ENCODE measurements at places on chromosomes 1 and 21.
A peak's percentile ranks its signal among the peaks of the same experiment; 100 is the strongest.

DNA sequence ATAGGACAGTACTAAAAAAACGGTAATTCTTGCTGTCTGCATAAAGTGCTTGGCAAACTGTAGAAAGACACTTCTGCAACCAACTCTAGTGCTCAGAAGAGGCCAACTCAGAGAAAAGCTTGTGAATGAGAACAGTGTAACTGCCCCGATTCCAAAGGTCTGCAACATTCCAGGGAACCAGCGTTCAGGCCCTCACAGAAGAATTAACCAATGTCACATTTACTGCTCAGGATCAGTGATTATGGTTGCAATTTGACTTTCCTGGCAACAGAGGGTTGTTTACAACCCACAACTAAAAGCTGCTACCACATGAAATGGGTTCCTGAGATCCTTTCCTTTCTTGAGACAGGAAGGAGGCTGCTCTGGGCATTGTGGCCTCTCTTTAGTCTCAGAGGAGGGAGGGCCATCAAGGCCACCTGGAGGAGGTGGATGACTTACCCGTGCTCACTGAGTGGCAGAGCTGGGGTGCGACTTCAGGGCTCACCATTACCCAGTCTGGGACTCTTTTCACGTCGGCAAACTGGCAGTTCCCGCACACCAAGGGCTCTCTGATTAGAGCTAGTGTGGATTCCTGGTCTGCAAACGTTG, 15.3 kb downstream of the SRSF4 start:
- no peak for DNase-seq

GRCh38 chr1:31651089-31651420, 6.4 kb upstream of the PEF1 start:
- DNase-seq: no peak

DNA sequence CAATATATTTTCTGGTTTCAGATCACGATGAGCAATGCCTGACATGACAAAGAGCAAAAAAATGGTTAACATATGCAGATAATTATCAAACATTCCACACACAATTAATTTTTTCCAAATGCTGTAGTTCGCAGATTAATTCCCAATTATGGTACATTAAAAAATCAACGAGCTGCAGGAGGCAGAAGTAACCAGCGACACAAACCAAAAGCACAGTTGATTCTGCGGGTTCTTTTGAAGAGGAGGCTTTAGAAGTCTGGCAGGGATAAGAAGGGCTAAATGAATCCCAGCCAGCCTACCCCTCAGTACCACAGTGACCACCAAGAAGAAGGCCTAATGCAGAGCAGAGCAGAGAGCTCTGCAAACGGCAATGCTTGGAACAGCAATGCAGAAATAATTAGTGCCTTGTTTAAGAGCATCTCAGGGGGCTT, 17.0 kb upstream of the KNCN start:
- no peak for DNase-seq

DNA sequence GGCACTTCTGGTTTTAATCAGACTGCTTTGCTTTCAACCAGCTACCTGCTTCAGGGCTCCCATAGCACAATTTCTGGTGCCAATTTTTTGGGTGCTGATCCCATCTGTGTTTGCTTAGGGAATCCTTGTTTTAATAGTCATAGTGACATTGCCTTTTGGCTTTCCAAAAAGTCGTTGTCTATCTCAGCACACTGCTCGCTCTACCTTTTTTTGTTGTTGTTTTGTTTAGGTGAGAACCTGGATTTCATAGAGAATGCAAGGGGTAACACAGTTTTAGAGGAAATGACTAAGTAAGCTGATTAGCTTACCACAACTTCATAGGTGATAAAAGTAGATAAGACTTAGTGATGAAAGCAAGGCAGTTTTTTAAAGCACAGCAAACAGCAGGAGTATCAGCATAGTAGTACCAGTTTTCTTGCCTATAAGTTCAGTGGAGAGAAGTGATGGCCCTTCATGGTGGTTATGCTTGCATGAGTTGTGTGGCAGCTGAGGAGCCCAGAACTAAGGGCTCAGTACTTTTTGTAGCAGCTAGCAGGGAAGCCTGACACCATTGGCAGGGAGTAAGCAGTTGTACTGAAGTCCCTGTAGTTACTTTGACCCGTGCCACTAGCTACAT, 31.3 kb downstream of the NEK7 start:
- DNase-seq: no peak

GRCh38 chr21:41169701-41170100, 1.7 kb downstream of the BACE2 start:
- no peak for DNase-seq

DNA sequence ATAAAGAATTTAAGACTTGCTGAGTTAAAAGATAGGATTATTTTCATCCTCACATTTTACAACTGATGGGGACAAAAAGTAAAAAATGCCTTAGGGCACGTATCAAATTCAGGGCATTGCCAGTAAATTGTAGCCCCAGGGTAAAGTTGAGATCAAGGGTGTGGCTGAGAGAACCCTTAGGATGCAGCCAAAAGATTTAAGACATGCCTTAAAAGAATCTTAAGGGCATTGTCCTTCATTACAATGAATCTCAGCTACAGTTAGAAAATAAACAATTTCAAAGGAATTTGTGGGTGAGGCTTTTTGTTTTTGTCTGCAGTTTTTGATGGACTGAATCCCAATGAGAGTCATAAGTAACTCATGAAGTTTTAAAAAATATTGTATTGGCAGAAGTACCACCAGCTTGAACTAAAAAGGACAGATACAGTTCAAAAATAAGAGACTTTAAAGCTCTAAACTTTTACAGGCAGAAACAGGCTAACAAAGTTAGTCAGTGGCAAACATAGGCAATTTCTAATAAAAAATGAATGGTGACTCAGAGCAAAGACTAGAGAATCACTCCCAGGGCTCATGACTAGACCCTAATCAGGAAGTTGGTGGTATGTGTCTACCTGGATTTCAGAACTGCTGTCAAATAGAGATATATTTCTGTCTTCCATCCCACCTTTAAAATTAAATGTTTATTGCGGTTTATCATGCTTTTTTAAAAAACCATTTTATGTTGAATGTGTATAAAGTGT, 165.1 kb upstream of the SNX7 start:
- no peak for DNase-seq

DNA sequence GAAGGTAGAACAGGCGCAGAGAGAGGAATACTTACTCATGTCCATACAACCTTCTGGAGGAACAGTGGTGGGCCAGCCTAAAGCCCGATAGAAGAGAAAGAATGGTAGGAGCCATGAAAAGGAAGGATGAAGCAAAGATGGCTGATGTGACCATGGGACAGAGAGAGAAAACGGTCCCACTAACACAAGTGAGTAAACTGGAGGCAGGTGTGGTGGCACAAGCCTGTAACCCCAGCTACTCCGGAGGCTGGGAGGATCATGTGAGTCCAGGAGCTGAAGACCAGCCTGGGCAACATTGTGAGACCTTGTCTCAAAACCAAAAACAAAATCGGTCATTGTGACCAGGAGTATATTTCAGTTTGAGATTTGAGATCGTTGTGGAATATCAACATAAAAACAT, 49.4 kb downstream of the C1orf198 start:
- DNase-seq: no peak

GRCh38 chr1:184299796-184300195, 87.0 kb upstream of the C1orf21 start:
- DNase-seq: no peak

DNA sequence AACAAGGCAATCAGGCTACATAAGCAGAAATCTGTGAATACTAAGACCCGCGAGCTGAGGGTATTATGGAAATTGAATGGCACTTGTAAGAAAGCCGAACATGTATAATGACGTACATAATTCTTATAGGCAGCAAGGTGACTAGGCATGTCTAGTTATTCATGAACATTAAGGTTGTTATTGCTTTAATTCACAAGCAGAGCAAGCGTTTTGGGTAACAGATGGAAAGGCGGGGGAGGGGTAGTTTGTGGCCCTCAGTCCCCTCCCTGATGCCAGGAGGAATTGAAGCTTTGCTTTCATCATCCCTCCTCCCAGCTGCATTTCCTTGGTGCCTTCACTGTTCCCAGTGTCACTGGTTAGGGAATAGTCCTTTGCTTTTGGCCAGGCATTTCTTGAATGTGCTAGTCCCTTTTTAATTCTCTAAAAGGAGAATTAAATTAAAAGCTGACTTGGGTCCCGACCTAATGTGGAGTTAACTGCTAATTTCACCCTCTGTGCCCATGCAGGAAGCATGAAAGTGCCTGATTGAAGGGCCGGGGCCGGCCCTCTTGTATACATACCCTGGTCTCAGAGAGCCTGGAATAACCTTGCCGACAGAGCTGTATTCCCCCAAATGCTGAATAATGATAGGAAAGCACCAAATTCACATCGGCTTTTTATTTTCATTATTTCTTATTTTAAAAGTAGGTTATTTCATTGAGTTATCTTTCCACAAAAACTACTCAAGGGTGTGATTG, 42.5 kb downstream of the RYR2 start:
- DNase-seq: no peak

DNA sequence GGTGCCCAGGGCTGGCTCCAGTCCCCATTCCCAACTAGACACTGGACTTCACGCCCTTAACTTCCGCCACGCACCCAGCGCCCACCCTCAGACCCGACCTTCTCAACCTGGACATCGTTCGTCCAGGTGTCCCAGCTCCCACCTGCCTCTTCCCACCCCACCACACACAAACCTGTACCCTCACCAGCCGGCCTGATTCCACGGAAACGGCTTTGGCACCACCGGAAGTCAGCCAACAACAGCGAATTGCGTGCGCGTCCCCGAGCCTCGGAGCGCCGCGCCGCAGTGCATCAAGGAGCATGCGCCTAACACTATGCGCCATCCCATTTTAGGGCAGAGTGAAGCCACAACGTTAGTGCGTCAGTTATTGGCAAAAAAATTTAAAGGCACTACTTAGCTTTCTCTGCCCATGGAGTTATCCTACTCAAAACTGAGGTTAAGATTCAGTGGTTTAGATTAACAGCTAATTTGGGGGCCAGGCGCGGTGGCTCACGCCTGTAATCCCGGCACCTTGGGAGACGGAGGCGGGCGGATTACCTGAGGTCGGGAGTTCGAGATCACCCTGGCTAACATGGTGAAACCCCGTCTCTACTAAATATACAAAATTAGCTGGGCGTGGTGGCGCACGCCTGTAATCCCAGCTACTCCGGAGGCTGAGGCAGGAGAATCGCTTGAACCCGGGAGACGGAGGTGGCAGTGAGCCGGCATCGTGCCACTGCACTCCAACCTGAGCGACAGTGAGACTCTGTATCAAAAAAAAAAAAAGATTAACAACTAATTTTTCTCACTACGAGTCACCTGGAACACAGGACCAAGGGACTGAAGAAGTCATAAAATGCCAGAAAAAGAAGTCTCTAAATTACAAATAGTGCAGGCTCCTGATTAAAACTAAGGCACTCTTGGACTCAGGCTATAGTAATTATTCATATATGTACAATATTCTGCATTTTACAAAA, at the start of gene GON4L:
Gene GON4L (minus strand): TSS at position 240 of the 956 bp plus-strand sequence. CDS start 3,434 bp downstream, outside the sequence.
- DNase-seq: peak; percentile 75

DNA sequence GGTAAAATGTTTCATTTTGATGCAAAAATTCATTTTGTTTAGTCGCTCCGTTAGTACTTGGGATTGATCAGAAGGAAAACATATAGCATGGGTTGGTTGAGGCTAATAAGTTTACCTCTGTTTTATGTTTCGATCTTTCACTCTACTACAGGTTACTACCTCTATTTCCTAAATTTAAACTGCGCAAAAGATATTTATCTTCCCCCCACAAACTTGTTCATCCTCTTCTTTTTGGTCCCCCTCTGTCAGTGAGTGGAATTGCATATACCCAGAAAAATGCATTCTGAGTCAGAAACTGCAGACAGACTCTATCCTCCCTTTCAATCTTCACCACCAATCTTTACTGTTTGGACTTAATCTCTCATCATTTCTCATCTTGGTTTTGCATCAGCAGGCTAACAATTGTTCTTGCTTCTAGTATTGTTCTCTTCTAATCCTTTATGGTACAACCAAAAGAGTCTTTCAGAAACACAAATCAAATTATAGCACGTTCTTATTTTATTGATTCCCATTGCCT, 316.0 kb upstream of the ADGRL4 start:
- no peak for DNase-seq

GRCh38 chr1:27547220-27548116, 56.5 kb downstream of the AHDC1 start:
- no peak for DNase-seq

- no peak for DNase-seq
Measured at GRCh38 chr1:1833456-1833855, 55.2 kb upstream of the NADK start.

DNA sequence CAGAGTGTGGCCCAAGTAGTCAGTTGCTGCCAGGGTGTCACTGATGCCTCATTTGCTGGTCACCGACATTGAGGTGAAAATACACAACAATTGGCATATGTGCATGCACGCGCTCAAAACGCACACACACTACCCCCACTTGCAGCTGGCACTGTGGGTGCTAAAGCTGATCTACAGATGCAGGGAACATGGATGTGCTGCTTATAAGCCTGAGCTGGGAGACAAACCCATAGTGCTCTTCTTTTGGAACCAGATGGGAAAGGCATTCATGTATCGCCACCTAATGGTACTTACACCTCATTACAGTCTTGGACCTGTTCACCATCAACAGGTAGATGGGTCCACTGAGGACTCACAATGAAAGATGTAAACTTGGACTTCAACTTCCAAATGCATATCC, 70.3 kb upstream of the CAMK1G start:
- no peak for DNase-seq

DNA sequence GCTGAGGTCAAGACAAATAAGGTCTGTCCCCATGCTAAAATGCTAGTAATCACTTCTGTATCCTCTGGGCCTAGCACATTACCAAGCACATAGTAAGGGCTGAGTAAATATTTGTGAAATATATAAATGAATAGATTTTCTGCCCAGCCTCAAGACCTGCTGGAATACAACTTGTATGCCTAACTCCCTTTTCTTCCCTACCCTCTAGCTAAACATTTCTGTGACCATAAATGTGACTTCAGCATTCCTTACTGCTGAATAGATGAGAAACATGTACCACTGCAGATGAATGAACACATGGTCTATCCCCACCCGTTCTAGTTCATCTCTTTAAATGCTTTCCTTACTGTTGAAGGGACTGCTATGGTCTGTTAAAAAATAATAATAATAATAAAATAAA, 209.0 kb upstream of the HOOK1 start:
- DNase-seq: no peak

DNA sequence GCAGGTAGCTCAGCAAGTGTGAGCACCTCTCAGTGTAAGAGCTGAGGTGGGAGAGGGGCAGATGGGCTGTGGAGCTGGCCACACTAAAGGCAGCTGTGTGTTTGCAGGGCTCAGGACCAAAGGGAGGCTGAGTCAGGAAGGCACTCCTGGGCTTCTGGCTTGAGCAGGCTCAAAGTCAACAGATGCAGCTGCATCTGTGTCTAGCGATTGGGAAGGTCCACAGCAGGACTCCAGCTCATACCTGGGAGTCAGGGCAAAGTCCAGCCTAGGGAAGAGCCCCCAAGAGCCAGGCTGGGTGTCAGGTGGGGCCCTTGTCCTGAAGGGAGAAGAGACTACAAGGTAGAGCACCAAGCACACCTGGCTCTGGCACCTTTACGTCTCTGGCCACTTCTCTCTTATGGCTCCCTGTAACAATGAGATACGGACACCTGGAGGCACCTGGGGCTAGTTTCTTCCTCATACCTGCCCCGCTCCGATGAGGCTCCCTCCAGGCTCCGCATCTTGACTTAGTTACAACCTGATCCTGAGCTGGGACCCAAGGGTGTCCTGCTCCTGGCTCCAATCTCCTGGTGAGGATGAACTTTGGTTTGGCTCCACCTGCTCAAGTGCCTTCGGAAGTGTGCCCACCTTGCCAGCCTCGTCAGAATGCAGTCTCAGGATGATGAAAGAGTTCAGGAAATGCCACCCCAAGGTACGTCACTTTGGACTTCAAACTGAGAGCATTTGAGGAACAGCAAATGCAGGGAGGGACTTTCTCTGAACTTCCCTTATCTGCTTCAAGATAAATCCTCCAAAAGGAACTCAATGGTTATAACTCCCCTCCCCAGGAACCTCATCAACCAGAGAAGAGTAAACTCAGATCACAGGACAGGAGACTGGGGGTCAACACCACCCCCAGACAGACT, 21.5 kb upstream of the SLC2A1 start:
- no peak for DNase-seq

All from stimulated activated CD8-positive, alpha-beta memory T cell treated with anti-CD3 and anti-CD28 coated beads, Interleukin-4, amount 100 ng/mL, for 1 hour (primary cell).